Coronary artery (tissue), 2 donors: ENCODE measurements at places on chromosomes 7 and 10.

- DNase-seq: no peak
These were observed 201.1 kb upstream of the PLXNA4 start for GRCh38 chr7:132777414-132777813.

- no peak for DNase-seq
These were observed 503 bp downstream of the CROT start for GRCh38 chr7:87345962-87346371.

- no peak for DNase-seq
These were observed 151.5 kb upstream of the COL1A2 start for GRCh38 chr7:94243066-94243711.

- no peak for DNase-seq
These were observed 165.6 kb downstream of the ADARB2 start for GRCh38 chr10:1571587-1572237.

DNA sequence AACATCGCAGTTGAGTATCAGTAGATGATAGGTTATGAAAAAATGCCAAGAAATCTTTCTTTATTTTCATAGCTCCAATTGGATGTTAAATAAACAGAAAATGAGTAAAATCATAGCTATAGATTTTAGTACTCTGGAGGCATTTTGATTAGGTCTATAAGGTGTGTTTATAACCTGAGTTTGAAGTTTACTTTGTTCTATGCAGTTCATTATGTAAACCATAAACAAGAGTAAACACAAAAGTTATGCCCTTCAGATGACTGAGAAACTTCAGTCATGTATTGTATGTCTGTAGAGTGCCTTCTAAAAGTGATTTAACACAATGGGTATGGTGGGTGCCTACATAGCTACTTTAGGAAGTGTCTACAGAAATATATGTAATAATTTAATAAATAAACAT, 13.6 kb downstream of the FOXP2 start:
- no peak for DNase-seq

DNA sequence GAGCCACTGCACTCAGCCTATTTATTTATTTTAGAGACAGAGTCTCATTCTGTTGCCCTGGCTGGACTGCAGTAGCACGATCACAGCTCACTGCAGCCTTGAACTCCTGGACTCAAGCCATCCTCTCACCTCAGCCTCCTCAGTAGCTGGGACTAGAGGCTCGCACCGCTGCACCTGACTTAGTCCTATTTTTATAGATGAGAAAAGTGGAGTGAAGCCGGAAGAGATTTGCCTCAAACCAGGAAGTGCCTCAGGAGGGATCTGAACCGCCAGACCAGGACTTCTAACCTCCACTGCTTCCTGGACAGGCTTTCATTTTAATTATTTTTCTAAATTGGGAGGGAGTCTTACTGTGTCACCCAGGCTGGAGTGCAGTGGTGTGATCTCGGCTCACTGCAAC, 17.5 kb upstream of the CLIP2 start:
- DNase-seq: no peak

- DNase-seq: no peak
These were observed 4.6 kb upstream of the USP6NL start for GRCh38 chr10:11616021-11616420.

DNA sequence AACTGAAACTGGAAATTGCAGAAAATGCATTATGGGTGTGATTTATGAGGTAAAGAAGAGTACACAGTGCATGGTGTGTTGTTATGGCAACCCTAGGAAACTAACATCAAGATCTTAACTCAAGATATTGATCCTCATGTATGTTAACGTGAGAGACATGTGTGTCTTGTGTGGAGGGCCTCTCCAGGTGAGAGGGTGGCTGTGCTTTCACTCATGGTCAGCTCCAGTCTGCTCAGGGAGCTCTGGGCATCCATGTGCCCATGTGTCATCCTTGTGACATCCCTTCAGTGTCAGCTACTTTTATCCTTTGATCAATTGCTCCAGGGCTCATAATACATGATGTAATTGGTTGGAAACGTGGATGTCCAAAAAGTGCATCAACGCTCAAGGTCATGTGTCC, 24.9 kb upstream of the INSYN2A start:
- no peak for DNase-seq

DNA sequence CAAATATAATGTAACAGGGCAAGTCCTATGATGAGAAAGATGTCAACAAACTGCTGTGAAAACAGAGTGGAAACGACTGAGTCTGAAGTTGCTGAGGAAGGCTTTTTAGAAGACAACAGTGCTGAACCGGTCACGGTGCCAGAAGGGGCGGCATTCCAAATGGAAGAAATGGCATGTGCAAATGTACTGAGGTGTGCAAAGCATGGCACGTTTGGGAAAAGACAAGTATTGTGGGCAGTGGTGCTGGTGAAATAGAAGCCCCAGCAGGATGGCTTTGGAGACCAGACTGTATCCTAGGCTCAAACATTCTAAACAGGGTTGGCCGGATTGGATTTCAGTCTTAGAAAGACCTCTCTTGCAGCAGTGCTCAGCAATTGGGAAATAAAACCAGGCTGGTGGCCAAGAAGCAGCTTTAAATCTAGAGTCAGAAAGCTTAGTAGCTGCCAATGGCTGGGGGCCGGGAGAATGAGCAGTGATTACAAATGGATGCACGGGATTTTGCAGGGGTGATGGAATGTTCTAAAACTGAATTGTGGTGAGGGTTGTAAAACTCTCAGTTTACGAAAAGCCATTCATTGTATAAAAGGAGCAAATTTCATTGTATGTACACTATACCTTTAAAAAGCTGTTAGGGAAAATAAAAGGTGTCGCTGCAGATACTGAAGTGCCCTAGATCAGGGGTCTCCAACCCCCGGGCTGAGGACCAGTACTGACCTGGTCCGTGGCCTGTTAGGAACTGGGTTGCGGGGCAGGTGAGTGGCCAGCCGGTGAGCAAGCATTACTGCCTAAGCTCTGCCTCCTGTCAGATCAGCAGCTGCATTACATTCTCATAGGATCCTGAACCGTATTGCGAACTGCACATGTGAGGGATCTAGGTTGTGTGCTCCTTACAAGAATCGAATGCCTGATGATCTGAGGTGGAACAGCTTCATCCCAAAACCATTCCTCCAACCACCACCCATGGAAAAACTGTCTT, 141.6 kb downstream of the HIBADH start:
- DNase-seq: no peak

DNA sequence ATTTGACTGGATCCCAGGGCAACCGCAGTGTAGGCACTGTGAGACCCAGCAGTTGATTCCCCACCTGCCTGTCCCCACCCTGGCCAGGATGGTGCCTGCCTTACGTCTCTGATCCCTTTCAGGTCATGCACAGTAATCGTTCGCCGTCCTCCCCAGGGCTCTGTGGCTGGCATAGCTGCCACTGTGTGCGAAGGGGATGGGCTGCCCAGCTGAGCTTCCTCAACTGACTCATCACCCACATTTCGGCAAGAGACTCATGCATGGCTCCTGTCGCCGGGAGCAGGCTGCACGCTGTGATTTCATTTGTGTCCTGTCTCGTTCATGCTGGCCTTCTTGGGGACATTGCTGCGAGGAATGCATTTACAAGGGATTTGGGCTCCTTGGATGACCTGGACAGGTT, 252.4 kb downstream of the KLF6 start:
- DNase-seq: no peak

GRCh38 chr10:125482637-125483036, 200.3 kb downstream of the TEX36 start:
- DNase-seq: no peak

DNA sequence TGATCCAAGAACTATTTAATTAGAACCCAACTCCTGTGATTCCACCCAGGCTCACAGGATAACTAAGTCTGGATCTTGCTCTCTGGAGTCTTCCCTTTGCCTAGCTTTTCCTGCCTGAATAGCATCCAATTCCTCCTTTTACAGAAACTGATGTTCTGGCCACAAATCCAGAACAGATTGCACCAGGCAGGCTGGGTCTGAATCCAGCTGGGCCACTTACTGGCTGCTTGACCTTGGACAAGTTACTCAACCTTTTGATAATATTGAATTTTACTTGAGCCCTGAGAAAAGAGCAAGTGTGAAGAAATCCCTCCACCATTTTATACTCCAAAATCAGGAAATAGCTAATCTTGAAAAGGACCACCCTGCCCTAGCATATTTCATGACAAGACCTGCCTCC, 55.5 kb upstream of the SLC35G1 start:
- DNase-seq: no peak

DNA sequence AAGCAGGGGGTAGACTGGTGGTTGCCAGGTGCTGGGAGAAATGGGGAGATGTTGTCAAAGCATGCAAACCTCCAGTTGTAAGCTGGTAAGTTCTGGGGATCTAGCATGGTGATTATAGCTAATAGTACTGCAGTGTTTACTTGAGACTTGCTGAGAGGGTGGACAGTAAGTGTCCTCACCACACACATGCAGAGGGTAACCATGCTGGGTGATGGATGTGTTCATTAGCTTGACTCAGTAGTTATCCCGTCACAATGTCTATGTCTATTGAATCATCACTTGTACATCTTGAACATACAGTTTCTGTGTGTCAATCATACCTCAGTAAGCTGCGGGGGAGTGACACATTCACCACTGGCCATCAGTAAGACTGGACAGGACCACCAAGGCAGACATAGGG, 42.1 kb downstream of the GSDME start:
- DNase-seq: no peak

- no peak for DNase-seq
These were observed 151.0 kb upstream of the NEBL start for GRCh38 chr10:21048068-21048467.

- DNase-seq: no peak
These were observed 3.4 kb upstream of the HYCC1 start for GRCh38 chr7:23017309-23017708.

DNA sequence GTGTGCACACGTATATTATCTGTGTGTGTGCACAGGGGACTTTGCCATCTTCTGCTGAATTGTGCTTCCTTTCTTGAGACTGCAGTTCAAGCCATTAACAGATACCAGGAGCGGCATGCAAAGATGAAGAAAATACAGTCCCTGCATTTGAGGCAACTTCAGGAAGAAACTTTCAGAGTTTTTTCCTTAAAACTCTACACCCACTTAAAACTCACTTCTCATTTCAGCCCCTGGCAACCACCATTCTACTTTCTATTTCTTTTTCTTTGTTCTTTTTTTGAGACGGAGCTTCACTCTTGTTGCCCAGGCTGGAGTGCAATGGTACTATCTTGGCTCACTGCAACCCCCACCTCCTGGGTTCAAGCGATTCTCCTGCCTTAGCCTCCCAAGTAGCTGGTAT, 448.9 kb upstream of the ZMIZ1 start:
- no peak for DNase-seq

GRCh38 chr10:80619036-80619435, 81.3 kb downstream of the SH2D4B start:
- no peak for DNase-seq

DNA sequence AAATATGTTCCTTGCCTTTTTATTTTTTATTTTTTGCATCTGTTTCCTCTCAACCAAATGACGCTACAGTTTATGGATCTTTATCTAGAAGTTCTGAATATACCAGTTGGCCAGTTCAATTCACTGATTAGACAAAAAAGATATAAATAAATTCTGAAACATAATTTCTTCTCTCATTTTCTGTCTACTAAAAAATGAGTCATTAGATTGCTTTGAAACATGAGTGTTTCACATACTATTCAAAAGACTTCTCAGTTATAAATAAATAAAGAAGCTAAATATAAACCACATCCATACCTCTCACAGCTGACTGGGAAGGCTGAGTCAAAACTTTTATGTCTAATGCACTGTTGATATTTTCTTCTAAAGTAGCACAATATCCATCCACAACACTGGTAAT, 97.6 kb upstream of the GPR22 start:
- DNase-seq: no peak

DNA sequence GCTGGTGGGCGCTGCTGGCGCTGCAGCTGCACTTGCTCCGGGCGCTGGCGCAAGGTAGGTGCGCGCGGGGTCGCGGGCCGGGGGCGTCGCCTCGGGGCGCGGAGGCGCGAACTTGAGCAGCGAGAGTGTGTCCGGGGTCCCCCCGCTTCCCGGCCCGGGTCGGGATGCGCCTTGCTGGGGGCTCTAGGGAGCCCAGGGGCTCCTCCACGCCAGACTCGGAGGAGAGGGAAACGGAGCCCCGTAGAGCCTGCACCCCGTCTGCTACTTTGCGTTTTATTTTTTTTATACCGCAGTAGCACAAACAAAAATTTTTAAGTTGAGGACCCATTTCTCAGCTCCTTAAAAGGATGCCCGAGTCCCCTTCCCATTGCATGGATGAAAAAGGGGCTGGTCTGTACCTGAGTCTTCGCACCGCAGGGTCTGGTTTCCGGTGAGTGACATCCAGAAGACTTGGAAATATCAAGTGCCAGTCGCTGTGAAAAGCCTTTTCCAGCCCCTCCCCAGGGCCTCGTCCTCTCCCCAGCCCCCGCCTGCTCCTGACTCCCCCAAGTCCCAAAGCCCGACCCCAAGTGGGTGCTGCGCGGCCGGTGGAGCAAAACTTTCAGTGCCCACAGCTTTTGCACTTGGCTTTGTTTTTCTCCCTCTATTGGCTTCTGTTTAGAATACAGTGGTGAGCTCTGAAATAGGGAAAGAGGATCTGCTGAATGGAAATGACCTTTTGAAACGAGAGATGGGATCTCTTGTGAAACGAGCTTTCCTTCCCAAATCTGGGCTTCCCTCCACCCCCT, 973 bp downstream of the SDK1 start:
- peak; percentile 76 for DNase-seq

DNA sequence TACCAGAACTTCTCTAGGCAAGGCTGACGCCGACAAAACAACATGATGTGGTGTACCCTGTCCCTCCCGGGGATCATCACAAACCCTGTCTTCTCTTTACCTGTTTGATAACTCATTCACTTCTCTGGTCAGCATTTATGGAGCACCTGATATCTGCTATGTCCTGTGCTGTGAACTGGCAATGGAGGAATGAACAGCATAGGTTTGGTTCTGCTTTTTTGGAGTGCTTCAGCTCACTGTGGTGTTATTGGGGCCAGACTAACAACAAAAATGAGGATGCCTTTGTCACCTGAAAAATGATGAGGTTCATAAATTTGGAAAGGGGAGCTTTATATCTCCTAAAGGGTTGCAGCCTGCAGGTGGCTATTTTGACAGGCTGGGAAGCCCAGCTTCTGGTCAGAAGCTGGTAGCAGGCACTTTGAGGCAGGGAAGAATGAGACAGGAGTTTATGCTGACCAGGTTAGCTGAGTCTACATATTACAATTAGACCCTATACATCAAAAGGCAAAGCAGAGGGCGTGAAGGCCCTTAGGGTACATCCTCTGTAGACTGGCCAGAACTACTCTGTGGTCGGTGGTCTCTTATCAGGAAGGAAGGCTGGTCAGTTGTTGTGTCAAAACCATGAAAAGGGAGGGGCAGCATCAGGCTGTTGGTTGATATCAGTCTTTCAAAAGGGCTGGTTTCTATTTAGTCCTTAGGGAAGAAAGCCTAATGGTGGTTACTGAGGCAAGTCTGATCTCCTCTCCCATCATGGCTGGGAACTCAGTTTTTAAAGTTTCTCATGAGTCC, 42.3 kb downstream of the SH2D4B start:
- peak; percentile 22 for DNase-seq

GRCh38 chr7:77561352-77561751, 24.3 kb downstream of the PTPN12 start:
- no peak for DNase-seq

DNA sequence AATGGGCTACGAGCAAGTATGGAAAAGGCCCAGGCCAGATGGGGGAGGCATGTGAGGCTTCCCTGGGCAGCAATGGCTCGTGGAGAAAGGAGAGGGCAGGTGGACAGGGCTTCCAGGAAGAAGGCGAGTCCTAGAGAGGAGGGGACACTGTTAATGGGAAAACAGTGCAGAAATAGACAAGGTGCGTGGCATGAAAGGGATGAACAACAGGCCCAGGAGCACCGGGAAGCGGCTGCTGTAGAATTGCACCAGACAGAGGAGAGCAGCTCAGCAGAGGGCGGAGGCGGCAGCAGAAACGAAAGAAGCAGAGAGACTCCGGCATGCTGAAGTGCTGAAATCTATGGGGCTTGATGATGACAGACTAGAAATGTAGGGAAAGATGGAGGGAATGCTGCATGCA, 102.1 kb downstream of the PIP4K2A start:
- no peak for DNase-seq
